Liver (tissue), 10 donors: ENCODE measurements at places on chromosomes 2 and 18.

DNA sequence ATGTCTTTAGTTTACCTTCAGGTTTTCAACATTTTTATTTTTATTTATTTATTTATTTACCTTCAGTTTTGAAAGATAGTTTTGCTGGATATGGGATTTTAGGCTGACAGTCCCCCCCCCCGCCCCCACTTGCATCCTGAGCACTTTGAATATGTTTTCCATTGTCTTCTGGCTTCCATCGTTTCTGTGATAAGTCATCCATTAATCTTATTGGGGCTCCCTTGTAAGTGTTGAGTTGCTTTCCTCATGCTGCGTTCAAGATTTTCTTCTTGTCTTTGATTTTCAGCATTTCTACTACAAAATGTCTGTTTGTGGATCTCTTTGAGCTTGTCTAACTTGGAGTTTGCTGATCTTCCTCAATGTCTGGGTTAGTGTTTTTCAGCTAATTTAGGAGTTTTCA is 19.4 kb upstream of the LDLRAD4 start:
- DNase-seq: no peak

- DNase-seq: no peak
These were observed 57.4 kb downstream of the ATIC start for GRCh38 chr2:215369181-215369760.

GRCh38 chr18:12290086-12290485 is 18.0 kb upstream of the TUBB6 start:
- no peak for DNase-seq

- no peak for DNase-seq
These were observed 26.8 kb downstream of the NIFK start for GRCh38 chr2:121709776-121710469.

GRCh38 chr2:170973492-170974303 is 44.6 kb downstream of the GORASP2 start:
- DNase-seq: peak; percentile 87

DNA sequence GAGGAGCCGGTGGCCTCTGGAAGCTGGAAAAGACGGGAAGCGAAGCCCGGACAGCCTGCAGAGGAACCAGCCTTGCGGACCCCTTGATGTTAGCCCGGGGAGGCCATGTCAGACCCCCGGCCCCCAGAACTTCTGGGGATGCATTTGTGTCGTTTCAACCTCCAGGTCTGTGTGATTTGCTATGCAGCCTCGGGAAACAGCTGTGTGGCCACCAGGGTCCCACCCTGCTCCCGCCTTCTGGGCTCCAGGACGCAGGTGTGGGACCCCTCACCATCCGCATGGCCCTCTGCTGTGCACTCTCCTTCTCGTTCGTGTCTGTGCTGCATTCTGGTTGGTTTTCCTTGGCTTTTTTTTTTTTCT is 13.3 kb downstream of the NEU4 start:
- DNase-seq: no peak

GRCh38 chr2:101296371-101296770 is 12.1 kb downstream of the RNF149 start:
- no peak for DNase-seq

GRCh38 chr2:219542931-219543595 is 546 bp downstream of the CHPF start:
- no peak for DNase-seq

DNA sequence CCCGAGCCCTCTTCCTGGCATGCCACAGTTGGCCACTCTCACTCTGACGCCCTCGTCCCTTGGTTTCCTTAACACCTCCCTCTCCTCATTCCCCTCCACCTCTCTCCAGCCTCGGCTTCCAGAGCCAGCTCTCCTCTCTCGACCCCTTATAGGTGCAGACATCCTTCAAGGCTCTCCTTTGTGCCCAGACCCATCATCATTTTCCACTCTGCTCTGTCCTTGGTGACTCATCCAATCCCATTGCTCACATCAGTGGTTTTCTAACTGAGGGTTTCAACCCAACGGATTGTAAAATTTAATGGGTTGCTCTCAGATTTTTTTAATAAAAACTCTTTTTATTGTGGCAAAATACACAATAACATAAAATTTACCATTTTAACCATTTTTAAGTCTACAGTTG is 6.2 kb downstream of the ST8SIA5 start:
- DNase-seq: no peak
